SK-N-MC (cell line): ENCODE measurements at places on chromosomes 7 and 10.

GRCh38 chr7:75983471-75984129, 10.8 kb downstream of the TMEM120A start:
- DNase-seq, result no peak

- no peak for DNase-seq
Observed at GRCh38 chr7:3356173-3356572, 55.1 kb downstream of the SDK1 start.

DNA sequence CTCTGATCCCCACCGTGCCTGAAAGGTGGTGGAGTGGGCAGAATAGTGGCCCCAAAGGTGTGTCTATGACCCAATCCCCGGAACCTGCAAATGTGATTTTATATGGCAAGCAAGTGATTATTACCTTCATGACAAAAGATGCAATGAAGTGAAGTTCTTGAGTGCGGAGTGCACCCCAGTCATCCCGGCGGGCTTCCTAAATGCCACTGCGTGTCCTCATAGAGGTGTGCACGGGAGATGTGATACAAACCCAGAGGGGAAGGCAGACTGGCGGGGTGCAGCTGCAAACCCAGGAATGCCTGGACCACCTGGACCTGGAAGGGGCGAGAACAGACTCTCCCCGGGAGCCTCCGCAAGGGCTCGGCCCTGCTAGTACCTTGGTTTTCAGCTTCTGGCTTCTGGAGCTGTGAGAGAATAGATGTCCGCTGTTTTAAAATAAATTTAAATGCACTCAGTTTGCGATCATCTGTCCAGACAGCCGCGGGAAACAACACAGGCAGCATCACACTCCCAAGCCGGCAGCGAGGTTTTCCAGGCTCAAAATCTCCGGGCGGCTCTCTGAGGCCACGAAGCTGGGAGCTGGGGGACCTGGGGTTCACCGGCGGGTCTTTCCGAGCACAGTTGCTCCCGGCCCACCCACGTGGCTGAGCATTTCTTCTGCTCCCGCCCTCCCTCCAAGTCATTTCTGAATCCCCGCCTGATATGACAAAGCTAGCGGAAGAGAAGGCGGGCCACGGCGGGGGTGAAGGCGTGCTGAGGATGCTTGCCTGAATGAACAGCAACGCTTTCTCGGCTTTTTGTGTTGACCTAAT, 50.4 kb upstream of the EBF3 start:
- no peak for DNase-seq

DNA sequence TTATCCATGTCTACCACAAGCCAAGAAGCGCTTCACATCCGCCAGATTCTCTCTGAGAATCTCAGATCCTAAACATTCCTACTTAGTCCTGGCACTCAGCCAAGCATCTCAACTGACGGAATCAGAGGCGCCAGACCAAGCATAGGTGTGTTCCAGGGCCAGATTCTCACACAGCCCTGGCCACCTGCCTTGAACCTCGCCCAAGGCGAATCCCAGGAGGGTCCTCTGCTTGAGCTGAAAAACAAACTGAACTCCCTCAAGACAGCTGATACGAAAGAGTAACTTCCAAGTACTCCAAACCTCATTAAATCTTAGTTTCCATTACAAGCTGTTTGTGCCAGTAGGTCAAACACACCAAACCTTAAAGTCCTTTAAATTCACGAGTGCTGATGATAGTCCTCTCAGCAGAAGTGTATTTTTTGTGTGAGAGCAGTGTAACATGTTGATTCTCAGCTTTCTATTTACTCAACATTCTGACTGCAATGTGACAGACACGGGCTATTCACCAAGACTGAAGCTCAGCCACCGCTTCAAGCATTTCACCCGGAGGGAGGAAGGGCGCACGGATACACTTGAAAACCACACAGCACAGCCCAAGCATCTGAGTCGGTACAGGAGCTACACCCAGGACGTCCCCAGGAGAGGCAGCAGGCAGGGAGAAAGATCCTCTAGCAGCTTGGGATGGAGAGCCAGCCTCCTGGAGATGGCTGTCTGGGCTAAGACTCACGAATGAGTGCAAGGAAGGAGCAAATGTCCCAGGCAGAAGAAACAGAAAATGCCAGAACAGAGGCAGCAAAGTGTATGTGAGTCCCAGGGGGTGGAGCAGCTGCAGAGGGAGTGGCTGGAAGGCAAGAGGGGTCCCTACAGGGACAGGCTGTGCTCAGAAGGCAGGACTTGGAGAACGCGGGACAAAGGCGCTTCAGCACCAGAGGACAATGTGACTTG, 6.0 kb downstream of the PARD3 start:
- DNase-seq, result no peak

DNA sequence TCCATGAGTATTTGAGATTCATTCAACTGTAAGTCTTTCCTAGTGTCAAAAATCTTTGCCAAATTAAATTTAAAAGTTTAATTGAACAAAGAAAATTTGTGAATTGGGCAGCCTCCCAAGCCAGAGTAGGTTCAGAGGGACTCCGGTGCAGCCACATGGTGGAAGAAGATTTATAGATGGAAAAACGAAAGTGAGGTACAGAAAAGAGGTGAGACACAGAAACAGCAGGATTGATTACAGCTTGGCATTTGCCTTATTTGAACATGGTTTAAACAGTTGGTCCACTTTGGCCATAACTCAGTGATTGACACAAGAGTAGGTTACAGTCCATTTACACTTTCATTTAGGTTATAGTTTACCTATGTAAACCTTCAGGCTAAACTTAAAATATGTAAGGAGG, 465.8 kb downstream of the ARL4A start:
- no peak for DNase-seq

DNA sequence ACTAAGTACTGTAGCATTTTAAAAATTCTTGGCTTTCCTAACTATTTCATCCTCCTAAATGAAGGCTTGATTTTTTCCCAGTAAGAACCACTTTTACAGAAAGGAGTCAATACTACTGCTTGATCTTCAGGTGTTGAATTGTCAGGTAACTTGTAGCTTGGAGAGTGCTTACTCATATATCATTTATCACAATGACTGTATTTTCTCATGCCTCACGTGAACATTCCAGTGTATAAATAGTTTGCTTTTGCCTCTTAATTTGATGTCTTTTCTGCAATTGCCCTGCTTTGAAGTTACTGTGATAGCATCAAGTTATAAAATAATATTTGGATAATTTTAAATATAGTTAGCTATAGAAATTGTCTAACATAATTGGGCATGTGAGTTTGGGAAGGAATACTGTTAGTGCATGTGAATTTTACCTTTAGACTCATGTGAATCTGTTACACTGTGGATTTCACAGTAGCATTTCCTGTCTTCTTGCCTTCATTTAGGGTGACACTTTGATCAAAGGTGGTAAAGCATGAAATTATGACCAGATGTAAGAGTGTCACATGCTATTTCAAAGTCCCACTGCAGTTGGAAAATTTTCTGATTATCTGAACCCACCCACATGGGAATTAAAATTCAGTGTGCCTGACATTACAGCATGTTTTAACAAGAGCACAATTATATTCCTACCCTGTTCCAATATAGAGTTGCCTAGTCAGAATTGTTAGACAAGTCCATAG, 962.8 kb downstream of the DNAJB9 start:
- no peak for DNase-seq
